AG10803 (cell line): ENCODE measurements at places on chromosomes 5 and 9.

DNA sequence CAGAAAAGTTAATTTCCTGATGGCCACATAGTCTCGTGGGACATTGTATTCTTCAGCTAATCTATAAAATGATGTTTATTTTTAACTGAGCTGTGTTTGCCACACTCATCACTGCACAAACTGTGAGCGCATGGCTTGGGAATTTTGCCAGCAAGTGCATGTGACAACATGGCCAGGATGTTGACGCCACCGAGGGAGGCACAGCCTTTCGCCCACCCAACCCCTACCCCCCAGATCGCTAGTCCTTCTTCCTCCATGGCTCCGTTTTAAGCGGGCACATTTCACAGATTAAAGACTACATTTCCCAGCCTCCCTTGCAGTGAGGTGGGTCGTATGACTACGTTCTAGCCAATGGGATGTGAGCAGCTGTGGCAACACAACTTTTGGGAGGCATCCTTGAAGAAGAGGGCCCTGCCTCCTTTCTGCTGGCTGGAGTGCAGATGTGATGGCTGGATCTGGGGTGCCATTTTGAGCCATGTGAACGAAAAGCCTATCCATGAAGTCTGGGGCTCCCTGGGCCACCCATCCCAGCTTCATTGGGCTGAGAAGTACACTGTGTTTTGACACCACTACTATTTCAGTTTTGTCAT lies 7.9 kb downstream of the NRARP start:
- DNase-seq = no peak

DNA sequence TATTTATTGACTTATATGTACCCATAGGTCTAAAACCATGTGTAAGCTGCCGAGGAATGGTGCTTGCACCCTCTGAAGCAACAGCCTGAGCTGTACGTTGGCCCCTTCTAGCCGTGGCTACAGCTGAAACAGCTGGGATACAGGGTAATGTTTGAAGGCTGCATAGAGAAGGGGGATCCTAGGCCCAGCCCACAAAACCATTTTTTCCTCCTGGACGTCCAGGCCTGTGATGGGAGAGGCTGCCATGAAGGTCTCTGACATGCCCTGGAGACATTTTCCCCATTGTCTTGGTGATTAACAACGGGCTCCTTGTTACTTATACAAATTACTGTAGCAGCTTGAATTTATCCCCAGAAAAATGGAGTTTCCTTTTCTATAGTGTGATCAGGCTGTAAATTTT lies 244.7 kb downstream of the COMMD10 start:
- DNase-seq = no peak

GRCh38 chr9:95229230-95229915 lies 88.1 kb downstream of the FANCC start:
- DNase-seq = no peak

DNA sequence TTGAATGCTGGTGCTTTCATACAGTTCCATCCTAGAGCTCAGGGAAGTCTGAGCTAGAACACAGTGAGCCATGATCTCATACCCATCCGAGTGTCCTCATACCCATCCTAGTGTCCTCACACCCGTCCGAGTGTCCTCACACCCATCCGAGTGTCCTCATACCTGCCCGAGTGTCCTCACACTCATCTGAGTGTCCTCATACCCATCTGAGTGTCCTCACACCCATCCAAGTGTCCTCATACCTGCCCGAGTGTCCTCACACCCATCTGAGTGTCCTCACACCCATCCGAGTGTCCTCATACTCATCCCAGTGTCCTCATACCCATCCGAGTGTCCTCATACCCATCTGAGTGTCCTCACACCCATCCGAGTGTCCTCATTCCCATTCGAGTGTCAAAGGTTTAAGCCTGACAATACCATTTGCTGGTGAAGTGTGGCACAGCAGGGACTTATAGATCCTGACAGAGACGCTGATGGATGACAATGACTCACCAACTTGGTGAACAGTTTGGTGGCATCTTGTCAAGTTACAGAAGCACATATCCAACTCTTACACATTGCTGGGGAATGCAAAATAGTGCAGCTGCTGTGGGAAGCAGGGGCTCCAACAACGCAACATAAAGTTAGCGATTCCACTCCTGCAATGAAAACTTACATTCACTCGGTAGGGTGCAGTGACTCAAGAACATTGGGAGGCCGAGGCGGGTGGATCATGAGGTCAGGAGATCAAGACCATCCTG lies 77.0 kb upstream of the COL5A1 start:
- DNase-seq = peak; percentile 97

DNA sequence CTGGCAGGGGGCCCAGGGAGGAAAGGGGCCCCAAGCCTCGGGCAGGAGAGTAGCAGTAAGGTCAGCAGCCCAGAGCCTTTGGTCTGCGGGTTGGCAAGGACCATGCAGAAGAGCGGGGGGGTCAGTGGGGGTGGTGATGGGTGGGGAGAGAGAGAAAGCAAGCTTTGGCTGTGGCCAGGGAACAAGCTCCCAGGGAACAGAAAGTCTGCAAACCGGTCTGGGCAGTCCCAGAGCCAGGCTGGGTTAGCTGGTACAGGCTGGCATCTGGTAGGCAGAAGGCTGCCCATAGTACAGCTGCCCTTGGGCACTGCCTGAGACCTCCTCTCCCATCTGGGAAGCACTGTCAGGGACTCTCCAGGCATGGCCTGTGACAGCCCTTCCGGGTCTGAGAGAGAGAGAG lies 10.5 kb upstream of the EPB41L4B start:
- DNase-seq = peak; percentile 29

DNA sequence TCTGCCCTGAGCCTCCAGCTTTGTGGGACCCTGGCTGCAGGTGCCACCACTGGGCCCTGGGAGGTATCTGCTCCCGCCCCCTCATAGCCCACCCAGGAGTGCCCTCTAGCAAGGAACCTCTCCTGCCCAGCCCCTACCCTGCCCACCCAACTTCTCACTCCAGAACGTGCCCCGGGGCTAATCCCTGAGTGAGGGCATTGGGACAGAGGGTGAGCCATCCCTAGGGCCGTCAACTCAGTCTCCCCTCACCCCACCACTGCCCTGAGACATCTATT lies 2.7 kb upstream of the RASGEF1C start:
- no peak for DNase-seq
